Activated CD4-positive, alpha-beta T cell treated with anti-CD3 and anti-CD28 coated beads, Interleukin-2, amount 10 ng/mL, durations not matched to agents 7 days and 5 days (primary cell): ENCODE measurements at places on chromosomes 3 and 15. TPM values are rescaled to one million over a fixed set of nuclear protein-coding genes. Genes with fewer than 3 reads are reported as not detected.

Gene HIGD2B
- total RNA-seq: not detected

Gene CDHR4
- not detected for total RNA-seq

DNA sequence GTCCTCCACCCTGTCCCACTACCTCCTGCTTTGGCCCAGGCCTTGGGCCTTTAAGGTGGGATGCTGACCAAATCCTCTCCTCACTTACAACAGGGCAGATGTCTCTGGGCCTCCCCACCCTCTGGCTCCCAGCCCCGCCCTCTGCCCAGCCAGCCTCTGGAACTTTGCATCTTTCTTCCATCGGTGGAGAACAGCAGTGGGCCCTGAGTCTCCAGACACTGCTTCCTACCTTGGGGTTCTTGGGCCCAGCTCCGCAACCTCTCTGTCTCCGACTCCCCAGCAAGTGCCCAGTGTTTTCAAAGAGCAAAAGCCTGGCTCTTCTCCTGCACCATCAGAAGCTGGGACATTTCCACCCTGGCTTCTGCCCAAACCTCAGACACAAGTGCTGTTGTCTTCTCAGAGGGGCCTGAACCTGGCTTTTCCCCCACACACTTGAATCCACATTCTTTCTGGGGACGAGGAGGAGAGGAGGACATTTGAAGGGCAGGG is 33.1 kb downstream of the MRAS start:
- H3K27ac ChIP-seq: no peak overlapping the region
- H3K27me3 ChIP-seq: peaks cover 2% of the 10 kb centered on the region
- H3K36me3 ChIP-seq: no peaks in the 10 kb centered on the region
- no peak overlapping the region for H3K4me3 ChIP-seq

DNA sequence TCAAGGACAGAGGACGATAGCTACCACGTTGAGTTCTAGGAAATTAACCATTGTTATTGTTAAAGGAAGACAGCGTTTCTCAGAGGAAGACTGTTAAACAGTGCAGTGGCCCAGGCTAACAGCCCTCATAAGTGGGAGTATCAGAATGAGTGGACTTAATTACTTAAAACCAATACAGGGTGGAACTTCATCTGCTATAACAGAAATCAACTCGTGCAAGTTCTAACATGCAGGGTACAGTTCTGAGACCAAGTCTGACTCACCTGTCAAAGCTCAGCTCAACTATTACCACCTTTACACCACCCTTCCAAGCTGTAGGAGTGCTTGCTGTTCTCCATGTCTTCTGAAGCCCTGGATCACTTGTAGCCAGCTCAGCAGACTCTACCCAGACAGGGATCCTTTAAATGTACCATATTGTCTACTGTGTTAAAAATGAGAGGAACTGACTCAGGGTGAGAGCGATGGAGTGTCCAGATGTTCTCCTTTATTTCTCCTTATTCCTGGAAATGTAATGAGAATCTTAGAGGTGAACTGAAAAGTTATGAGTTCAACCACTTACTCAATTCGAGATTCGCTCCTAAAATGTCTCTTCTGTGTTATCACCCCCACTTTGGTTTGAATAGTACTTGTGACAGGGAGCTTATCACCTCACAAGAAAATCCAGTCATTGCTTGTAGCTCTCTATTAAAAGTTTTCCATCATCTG is 26.5 kb downstream of the CD86 start:
- no peaks in the 10 kb centered on the region for H3K27me3 ChIP-seq
- H3K4me1 ChIP-seq: peaks cover 58% of the 10 kb centered on the region
- no peaks in the 10 kb centered on the region for H3K36me3 ChIP-seq
- DNase-seq: no peak

- DNase-seq: no peak
- H3K36me3 ChIP-seq: no peaks in the 10 kb centered on the region
- peaks cover 7% of the 10 kb centered on the region for H3K27me3 ChIP-seq
- H3K4me1 ChIP-seq: peaks cover 4% of the 10 kb centered on the region
- H3K27ac ChIP-seq: no peak overlapping the region
Observed at GRCh38 chr15:60854858-60855564, 374.1 kb downstream of the RORA start.
